Thyroid gland (tissue), 4 donors: ENCODE measurements at places on chromosomes 12 and 14.
A peak's percentile ranks its signal among the peaks of the same experiment; 100 is the strongest.

- DNase-seq: peak; percentile 22
Observed at GRCh38 chr14:53951627-53952303, 4.9 kb downstream of the BMP4 start.

DNA sequence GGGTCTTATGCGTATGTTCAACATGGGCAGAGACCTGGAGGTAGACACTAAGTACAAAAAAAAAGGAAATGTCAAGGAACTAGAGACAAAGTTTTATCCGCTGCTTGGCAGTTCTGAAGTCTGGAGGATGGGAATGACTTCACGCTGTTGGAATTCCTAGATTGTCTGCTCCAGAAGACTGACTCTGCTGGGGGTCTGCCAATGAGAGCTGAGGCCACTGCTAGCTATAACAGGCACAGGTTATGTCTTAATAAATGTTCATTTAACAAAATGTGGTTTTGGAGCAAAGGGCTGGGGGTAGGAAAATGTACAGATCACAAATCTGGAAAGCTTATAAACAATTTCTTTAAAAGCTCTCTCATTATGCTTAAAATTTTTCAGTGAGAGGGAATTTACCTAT, 5.9 kb downstream of the RNASE8 start:
- peak; percentile 76 for DNase-seq

DNA sequence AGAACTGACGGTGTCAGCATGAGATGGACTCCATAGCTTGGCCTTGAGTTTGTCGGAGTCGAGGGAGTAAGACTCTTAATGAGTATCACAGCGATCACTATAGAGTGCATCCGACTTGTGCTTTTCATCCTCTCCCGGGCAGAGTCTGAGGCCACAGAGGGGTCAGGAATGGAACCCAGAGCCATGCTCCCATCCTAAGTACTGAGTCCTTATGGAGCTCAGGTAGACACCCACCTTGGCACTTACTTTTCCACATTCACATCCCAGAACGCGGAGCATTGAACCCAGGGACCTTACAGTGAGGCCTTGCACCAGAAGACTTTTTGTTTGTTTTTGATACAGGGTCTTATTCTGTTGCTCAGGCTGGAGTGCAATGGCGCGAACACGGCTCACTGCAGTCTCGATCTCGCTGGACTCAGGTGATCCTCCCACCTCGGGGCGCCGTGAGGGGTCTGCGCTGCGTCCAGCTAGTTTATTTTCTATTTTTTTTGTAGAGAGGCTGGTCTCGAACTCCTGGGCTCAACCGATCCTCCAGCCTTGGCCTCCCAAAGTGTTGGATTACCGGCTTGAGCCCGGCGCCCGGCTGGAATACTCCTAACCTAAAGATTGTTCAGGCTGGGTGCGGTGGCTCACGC, 719 bp upstream of the SRSF9 start:
- DNase-seq: no peak

DNA sequence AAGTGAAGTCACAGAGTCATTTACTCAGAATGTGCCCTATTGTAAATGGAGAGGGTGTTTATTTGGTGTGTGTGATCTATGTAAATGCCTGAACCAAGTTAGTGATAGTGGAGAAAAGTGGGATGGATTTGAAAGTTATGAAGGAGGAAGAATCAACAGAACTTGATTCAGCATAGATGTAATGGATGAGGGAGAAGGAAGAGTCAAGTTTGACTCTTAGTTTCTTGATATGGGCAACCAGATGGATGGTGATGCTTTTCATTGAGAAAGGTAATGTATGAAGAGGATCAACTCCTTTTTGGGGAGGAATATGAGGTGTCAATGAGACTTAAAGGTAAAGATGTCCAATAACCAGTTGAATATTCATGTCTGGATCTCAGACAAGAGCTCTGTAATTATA, 6.7 kb upstream of the MON2 start:
- no peak for DNase-seq

GRCh38 chr12:116466536-116466935, 92.6 kb upstream of the MAP1LC3B2 start:
- no peak for DNase-seq

DNA sequence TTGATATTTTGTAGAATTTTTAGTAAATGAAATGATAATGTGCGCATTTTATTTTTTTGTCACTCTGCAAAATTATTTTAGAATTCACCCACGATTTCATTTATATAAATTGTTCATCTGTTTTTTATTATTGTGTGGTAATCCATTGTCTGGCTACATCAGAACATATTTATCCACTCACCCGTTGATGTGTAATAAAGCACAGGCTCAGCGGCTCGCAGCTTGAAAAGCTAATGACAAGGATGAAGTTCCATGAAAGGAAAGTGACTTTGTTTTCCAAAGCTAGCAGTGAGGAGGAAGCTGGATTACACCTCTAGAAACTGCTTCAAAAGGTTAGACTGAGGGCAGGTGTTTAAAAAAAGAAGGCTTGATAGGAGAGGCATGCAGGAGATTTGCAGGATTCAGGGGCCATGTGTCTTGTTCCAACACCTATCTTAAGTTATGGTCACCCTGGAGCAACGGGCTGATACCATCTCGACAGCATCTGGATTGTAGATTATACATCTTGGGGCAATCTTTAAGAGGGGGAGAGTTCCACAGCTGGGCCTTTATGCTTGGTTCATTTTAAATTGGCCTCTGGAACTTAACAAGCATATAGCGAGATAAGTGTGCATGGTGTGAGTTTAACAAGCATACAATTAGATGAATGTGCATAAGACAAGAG, 194.1 kb downstream of the TMTC3 start:
- DNase-seq: no peak

- no peak for DNase-seq
Observed at GRCh38 chr14:90275820-90276219, 19.5 kb downstream of the PSMC1 start.

DNA sequence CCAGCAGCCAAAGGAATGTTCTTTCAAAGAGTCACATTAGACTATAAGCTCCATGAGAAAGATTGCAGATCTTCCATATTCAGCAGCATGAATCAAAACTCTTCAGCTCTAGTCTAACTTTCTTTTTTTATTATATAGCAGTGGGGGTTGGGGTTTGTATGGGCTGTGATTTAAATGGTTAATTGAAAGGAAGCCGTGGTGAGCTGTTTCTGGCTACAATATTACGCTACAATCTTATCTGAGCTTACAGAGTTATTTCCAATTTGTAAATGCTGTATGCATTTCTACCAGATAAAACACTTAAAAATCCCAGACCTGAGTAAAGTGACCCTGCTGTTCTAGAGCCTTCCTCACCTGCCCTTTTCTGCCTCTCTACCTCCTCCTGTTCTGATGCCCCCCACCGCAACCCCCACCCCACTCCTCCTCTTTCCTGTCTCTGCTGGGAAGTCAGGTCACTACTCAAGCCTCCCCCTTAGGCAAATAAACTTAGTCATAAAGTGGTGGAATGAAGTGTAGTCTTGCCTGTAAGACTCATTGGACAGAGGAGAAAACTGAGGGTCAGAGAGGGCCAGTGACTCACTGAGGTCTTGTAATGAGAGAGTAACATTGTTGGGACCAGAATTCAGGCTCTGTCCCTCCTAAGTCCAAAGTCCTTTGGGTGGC, 1089.5 kb downstream of the BCL11B start:
- no peak for DNase-seq

DNA sequence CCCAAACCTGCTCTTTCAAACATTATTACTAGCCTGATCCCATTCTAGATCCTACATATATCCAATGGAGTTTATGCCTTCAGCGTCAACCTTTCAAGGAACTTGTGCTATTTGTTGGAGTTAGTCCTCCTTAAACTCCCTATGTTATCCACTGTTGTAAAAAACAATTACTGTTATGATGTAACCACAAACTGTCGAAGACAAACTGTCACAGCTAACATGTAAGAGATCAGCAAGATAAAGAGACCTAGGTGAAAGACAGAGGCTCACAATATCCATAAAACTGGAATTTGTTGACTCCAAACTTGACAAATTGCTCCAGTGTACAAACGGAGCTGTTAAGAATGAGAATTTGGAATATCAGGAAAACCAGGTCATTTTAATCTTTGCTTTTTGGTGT, 70.7 kb downstream of the CDK17 start:
- no peak for DNase-seq

DNA sequence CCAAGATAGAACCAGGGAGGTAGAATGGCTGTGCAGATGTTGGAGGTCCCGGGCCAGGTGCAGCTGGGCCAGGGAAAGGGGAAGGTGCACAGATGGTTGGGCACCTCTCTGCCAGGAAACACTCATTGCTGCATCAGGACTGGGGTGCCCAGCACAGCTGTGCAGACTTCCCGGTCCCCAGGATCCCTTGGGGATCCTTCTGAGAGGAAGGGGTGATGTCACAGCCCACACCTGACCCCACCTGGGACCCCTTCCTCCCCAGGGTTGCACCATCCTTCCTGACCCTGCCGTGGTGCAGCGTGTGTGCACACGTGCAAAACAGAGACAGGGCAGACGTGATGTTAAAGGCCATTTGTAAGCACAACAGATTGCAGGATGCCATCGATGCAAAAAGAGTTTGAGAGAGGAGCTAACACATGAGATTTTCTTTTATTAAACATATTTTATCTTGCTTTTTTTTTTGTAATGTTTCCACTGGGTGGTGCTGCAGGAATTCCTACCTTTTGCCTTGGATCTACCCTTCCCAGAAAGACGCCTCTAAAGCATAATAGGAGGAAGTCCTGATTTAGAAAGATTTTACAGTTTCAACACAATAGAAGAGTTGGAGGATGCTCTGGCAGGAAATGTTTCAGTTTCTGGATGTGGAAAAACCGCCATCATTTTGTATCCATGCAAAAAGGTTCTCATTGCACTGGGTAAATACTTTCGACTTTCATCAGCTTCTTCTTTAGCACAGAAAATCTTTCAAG, 14.8 kb downstream of the ELK3 start:
- peak; percentile 23 for DNase-seq

GRCh38 chr14:33809396-33809981, 141.4 kb downstream of the EGLN3 start:
- no peak for DNase-seq

DNA sequence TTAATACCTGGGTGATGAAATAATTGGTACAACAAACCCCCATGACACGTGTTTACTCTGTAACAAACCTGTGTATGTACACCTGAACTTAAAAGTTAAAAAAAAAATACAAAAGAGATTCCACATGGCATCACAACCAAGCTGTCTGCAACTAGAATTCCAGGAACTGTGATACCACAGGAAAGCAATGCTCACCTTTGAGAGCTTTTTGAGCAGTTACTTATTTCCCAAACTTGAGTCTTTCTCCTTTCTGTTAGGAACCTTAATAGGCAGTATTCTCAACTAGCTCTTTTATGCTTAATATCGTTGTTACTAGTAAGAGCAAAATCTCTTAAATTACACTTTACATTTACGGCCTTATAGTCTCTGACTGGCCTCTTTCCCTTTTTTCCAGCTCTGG, 15.2 kb downstream of the PTHLH start:
- DNase-seq: no peak

- no peak for DNase-seq
Observed at GRCh38 chr12:27824126-27824842, 44.2 kb upstream of the MANSC4 start.

- DNase-seq: no peak
Observed at GRCh38 chr12:15662303-15662980, 126.7 kb downstream of the EPS8 start.

- DNase-seq: no peak
Observed at GRCh38 chr14:39395555-39396254, 36.5 kb downstream of the FBXO33 start.

DNA sequence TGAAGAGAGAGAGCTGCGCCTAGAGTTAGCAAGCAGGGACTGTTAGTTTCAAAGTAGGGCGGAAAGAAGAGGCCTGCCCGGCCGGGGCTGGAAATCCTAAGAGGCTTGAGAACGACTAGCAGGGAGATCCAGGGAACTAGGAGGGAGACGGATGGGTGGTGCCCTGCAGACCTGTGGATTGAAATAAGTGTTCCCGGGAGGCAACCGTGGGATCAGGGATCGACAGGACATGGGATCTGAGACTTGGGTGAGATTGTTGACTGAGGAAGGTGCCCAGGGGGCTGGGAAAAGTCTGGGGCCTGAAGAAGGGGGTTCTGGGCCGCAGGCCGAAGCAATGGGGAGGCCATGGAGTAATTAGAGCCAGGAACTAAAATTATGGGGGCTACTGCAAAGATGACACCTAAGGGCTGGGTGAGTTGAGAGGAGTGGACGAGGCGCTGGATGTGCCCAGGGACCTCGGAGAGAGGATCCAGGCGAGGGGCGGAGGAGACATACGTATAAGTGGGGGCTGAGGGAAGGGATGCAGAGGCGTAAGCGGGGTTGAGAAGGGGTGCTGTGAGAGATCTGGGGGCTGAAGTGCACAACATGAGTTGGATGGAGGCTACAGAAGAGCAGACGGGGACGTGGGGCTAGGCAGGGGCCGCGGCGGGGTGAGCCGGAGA, 635 bp downstream of the LTA4H start:
- DNase-seq: peak; percentile 50

- DNase-seq: no peak
Observed at GRCh38 chr14:84087986-84088531, 1441.9 kb upstream of the FLRT2 start.

DNA sequence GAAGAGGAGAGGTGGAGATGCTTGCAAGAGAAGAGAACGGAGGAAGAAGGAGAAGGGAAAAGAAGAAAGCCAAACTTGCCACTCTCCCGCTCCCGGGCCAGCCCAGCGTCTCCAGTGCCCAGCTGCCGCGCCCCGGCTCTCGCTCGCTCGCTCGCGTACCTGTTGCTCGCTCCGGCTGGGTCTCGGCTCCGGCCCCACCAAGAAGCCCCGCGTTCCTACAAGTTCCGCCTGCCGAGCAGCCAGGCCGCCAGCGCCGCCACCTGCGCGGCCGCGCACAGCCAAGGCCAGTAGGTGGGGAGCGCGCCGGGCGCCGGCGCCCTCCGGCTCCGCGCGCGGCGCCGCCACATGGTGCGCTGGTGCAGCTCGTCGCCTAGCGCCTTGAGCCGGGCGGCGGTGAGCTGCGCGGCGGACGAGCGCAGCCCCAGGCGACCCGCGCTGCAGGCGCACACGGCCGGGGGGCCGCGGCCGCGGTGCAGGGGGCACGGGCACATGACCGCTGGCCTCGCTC, 370 bp downstream of the HRK start:
- peak; percentile 51 for DNase-seq

DNA sequence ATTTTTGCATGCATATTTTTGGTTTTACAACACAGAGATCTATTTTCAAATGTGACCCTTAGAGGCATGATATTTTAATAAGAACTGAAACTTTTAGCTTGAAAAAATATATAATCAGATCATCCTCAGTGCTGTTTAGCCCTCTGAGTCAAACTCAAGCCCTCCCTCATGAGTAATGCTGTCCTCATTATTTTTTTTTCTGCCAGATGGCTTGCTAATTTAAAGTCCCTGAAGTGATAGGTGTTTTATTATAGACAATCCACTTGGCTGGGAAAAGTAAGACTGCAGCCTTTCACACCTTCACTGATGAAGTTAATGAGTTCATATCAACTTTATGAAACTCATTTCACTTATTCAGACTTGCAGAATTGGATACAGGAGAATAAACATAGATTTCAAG, 227.7 kb downstream of the SLC16A7 start:
- no peak for DNase-seq

DNA sequence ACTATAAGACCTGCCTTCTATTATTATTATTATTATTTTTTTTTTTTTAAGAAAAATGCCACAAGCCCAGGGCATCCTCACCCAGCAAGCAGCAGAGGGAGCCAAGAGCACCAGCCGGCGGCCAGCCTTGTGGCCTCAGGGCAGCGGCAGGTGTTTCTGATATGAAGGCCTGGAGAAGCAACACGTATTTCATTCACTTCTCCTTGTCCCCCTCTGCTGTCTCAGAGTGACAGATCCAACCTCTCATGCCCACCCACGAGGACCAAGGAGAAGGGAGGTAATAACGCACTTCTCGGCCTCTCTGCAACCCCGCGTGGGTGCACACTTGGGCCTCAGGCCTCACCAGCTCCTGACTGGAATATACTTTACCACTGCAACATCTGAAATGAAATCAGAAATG, 25.4 kb downstream of the CDC42BPB start:
- no peak for DNase-seq

- DNase-seq: no peak
Observed at GRCh38 chr12:47992776-47993175, 11.5 kb downstream of the COL2A1 start.
